Fibroblast of skin of scalp (primary cell): ENCODE measurements at places on chromosomes 2 and 18.

DNA sequence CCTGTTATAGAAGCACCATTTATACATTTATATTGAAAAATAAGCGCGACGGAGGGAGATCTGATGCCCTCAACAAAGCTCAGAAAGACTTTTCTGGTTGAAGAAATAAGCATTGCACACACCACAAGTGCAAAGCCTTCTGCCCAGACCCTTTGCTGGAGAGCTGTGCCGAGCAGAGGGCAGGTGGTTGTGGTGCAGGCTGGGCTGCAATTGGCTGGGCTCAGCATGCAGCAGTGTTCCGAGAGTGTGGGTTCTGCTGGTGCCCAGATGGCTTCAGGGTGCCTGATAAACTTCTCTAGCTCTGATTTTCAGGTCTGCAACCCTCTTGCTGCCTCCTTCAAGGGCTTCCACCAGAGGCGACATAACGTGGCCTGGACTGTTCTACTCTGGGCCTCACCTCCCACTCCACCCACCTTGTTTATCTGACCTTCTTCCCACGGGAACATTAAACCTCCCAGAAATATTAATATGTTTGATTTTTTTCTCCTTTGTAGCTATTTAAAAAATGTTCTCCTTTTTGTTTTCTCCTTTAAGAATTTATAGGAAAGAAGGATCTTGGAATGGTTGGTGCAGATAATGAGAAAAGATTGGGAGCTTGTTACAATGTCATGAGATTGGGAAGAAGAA lies 113.6 kb upstream of the ITGA6 start:
- DNase-seq: no peak

DNA sequence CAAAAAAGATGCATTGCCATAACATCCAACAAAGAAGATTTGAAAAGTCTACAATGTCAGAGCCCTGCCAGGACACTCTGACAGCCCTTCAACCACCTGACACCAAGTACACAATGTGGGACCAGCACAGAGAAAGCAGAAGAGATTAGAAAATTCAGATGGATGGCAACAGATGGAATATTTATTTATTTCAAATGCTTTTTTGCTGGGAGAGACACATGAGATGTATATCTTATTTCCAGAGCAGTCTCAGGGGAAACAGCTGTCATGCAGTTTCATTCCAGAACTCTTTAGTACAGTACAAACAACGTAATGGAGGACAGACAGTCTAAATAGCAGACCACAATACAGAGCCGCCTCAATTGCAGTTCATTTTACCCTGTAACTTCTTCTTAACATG lies 110.1 kb downstream of the MAIP1 start:
- peak; percentile 35 for DNase-seq

GRCh38 chr2:240369801-240370585 lies 65.5 kb upstream of the GPC1 start:
- peak; percentile 94 for DNase-seq

DNA sequence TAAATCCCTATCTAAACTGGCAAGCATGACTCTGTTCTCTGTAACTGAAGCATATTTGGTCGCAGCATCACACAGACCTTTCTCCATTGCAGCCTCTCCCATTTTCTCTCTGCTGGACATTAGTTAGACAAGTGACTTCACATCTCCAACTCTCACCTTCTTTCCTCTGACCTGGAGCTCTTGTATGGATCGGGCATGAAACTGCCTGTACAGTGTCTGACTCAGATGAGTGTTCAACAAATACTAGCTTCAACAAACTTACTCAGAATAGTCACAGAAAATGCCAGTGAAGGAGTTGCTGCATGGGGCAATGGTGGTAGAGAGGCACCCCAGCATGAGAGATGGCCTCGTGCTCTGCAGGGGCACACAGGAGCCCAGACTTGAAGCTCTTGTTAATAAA lies 104.7 kb upstream of the COPS8 start:
- no peak for DNase-seq

DNA sequence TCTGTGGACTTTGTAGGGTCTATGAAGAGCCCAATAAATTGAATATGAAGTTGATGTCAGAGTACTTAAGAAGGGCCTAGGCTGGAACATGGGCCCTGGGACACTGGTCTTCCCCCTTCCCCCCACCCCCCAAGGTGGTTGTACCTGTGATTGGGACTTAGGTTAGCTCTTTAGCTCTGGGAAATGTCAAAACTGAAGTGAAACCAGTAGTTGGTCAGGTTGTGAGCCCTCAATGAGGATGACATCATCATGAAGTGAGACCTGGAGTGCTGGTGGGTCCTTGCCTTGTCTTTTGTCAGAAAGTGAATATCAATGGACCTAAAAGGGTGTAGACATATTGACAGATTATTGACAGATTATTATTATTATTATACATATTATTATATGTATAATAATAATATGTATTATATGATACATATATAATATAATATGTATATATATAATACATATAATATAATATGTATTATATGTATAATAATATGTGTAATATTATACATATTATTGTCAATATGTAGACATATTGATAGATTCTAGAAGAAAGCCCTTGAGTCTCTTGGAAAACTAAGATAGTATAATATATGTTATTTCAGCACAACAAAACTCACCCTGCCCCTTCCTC lies 5.4 kb downstream of the MARS2 start:
- no peak for DNase-seq

- peak; percentile 77 for DNase-seq
Observed at GRCh38 chr2:224909885-224910573, 132.2 kb downstream of the DOCK10 start.

- DNase-seq: no peak
Observed at GRCh38 chr2:172440795-172441194, 13.4 kb downstream of the ITGA6 start.

GRCh38 chr2:201999279-201999678 lies 34.4 kb upstream of the FZD7 start:
- peak; percentile 86 for DNase-seq

DNA sequence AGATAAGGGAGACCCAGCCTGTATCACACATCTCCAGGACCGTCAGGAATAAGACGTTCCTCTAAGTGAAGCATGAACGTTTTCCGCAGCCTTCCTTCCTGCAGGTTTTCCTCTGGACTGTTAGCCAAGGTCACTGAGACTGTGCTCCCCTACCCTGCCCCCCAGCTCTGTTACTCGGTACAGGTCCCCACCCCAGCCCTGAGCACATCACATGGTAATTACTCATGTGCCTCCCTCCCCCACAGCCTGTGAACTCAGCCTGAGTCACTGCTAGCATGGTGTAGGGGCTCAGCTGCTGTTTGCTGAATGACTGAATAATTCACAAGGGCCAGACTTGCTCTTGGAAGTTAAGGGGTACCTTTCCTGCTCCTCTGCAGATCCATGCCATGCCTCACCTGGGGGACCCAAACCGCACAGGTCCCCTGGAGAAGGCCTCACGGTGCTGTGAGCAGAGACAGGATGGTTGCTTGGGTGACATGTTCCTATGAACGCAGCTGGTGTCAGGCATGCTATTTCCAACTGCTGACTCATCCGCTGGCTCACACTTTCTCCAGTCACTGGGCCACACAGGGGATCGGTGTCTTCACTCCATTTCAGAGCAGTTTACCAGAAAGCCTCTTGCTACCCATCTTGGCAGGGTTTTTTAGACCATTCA lies 88.2 kb downstream of the PLB1 start:
- peak; percentile 92 for DNase-seq

GRCh38 chr2:192675681-192676080 lies 480.9 kb upstream of the TMEFF2 start:
- no peak for DNase-seq

DNA sequence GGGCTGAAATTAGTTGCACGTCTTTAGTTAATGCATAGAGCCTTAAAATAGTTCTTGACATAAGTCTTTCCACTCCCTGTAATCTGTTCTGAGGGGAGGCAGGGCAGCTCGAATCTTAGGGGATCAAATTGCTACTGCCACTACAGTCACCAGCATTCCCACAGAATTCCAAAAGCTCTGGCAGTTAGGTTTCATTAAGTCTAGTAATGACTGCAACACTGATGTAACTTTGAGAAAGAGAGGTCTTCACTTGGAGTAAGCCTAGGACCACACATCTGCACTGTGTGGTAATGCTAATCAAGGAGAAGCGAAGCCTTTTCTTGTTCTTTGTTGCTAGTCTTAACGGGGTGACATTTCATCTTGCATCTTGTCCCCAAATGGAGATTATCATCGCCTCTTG lies 19.3 kb upstream of the NCK2 start:
- DNase-seq: peak; percentile 70

GRCh38 chr2:119482481-119483394 lies 41.5 kb downstream of the SCTR start:
- no peak for DNase-seq

GRCh38 chr18:5546660-5547059 lies 2.9 kb upstream of the EPB41L3 start:
- peak; percentile 66 for DNase-seq

GRCh38 chr18:9290156-9290555 lies 44.4 kb upstream of the TWSG1 start:
- DNase-seq: no peak

GRCh38 chr2:17104454-17104853 lies 413.8 kb downstream of the RAD51AP2 start:
- DNase-seq: peak; percentile 70

DNA sequence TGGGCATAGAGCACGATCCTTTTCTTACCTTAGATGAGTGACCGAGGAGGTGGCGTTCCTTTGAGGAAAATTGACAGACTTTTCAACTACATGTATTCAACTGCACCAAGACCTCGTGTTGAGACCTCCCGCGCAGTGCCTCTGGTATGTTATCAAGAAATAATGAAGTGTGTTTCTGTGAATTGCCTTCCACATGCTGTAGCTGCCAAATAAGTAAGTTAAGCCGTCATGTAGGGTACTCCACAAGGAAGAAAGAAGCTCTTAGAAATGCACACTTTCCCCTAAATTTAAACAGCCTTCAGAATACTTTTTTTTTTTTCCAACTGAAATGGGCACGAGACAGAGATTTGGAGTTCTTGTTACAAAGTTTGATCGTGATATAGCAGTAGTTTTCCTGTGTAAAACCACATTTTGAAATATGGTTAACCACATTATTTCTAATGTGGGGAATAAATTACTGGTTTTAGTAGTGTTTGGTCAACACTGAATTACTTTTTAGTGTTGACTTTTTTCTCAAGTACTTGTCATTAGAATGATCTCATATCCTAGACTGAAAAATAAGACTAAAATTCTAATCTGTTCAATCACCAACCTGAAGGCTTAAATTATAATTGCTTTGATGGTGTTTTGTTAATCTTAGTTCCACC lies 30.5 kb downstream of the PDK1 start:
- no peak for DNase-seq

DNA sequence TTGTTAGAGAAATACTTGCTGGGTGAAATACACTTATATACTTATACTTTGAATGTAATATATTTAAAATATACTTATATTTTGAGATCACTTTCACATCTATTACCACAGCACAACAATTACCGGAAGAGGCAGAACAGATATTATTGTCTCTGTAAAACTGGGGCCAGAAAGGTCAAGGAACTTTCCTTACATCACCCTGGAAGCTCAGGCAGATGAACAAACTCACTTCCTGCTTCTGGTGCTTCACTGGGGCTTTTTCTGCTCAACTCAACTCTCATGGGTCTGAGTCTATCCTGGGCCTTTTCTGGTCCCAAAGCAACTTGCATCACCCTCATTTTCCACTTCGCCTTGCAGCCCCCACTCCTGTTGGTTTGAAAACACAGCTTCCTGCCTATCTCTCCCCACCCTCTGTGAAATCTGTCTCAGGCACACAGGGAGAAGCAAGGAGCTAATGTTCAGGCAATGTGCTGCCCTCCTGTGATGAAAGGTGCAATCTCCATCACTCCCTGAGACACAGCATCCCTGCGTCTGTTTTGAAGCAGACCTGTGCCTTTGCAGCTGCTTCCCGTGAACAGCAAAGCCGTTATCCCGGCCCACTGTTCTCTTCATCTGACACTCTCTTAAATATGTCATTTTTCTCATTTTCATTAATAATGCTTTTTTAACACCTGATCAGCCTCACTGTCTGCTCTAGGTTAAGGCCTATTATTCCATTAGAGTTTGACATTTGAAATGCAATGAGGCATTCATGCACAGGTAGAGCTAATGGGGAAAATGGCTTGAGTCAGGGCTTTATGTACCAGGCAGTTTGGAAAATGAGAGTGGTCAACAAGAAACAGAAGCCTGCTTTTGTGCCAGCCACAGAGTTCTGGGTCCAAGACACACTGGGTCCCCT lies 251.9 kb upstream of the CHAC2 start:
- no peak for DNase-seq

GRCh38 chr2:220228310-220229006 lies 601.0 kb downstream of the SLC4A3 start:
- DNase-seq: peak; percentile 90

DNA sequence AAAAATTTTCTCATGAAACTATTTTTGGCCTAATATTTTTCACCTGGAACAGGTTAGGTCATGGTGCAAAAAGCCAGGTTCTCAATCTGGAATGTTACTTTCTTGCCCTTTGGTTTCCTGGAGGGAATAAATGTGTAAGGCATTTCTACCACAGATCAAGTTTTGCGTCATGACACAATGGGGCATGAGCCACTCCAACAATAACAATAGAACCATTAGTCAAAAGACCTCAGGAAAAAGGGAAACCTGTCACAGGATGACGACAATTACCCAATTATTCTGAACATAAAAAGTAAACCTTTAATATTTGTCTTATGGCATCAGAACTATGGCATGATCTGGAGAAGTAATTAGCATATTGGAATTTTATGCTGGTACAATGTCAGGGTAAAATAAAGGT lies 88.2 kb upstream of the HNRNPA3 start:
- no peak for DNase-seq

DNA sequence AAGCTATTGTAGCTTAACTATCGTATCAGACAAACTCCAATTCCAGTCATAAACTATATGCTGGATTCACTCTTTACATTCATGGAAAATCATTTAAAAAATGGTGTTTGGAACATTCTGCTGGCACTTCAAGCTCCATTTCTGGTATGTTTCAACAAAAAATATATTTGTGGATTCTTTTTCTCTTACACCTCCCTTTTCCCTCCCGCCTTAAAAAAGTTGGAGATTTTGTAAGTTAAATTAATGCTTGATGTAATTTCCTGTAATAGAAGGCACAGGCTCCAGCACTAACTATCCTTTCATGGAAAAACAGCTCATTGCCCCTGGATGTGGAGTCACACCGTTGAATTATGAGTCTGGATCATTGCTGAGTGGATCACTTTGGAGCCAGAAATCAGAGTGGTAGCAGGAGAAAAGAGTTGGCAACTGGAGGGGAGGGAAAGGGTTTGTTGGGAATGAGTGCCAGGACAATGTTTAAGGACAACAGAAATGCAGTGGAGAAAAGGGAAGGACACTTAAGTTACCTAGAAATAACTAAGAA lies 102.8 kb downstream of the ICOS start:
- DNase-seq: no peak

DNA sequence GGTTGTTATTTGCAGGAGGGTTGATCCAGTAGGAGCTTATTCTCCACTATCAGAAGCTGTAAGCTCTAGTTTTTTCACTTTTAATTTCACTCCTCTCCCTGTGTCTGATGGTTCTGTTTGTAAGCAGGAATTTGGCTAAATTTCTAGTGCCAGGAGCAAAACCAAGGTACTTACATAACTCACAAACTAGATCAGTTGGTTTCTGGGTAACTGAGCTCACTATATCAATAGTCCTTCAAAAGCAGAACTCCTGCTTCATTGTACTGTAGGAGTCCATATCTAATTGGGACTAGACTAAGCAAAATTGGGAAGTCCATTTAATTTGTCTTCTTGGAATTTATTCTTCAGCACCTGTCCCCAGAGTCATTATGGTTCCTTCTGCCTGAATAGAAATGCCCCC lies 20.1 kb upstream of the RAX start:
- no peak for DNase-seq
